ENCODE measurements at places on chromosomes 6 and 20.

DNA sequence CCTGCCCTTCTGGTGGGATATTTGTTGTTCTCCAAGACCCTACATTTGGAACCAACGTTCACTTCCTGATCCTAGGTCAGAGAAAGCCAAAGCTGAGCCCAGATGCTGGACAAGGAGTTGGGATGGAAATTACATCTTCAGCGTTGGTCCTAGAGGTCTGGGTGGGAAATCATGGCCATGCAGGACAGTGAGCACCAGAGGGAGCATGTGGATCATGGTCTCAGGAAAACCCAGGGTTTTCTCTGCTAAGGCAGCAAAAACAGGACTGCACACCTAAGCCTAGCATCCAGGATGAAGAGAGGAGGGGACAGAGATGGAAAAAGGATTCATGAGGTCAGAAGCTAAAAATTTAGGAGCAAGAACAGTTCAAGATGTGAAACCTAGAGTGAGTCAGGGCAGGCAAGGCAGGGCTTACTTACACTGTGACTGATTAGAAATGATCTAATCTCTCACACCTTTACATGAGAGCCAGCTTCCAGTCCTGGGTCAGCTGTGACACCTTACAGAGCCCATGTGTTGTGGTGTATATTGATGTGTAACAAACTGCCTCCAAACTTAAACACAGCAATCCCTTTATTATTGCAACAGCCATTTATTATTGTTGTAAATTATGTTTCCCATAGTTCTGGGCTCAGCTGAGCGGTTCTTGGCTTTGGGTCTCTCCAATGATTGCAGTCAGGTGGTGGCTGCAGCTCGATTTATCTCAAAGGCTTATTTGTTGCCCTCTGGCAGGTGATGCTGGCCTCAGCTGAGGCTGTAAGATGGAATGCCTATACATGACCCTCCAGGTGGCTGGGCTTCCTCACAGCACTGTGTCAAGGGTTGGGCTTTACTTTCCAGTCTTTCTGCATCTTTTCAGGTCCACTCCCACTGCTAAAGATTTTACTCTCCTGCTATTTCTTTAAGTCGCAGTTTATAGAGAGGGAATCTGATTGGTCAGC, 6.5 kb downstream of the C20orf202 start:
- DNase-seq: no peak

DNA sequence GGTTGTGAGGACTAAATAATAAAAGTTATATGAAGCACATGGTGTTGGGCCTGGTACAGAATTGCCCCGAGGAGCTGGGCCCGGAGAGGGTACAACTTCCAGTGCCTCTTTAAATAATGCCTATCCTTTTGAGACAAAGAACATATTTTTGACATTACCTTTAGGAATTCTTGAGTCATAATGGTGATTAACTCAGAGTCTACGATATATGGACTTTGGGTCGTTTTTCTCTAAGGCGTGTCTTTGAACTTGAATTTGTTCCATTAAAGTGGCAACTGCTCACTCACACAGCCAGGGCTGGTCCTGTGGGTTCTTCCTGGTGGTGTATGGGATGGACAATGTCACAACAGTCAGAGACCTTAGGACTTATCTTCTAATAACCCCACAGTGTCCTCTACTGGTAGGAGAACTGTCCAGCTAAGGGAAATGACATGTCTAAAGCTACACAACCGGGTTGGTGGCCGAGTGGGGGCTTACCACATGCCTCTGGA, 106.5 kb downstream of the CDC5L start:
- DNase-seq: no peak

- no peak for DNase-seq
These were observed 183.4 kb upstream of the AKAP12 start for GRCh38 chr6:151056230-151056907.

DNA sequence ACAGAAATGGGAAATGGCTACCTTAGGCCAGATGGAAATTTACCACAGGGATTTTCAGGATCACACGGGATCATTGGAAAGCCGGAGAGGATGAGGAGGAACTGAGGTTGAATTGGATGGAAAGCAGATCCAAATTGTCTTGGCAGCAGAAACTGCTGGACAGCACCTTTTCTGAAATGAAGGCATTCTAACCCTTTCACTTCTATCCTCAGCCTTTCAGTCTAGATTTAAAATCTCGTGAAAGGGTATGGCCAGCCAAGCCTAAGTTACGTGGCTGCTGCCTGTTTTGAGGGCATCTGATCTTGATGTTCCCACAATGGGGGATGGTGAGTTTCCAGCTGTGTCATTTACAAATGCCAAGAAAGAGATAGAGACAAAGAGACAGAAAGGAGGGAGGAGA, 358.2 kb downstream of the KIF16B start:
- no peak for DNase-seq

DNA sequence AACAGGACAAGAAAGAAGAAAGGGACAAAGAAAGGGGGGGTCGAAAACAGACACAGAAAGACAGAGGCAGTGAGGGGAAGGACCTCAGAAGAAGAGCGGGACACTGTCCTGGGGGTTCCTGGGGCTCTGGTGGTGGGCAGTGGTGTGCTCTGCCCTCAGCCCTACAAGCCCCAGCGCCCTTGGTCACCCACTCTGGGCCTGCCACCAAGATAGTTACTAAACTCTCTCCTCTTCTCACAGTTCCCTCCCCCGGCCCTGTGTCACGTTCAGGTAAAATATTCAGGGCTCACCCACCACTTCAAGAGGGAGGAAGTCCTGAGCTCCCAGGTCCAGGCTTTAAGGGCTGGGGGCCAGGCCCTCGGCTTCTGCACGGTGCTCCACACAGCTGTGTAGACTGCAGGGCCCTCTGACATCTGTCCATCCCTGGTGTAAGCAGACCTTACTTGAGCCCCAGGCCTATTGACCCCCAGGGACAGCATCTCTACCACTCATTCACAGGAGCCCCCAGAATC, 87.4 kb downstream of the MRPL14 start:
- no peak for DNase-seq

DNA sequence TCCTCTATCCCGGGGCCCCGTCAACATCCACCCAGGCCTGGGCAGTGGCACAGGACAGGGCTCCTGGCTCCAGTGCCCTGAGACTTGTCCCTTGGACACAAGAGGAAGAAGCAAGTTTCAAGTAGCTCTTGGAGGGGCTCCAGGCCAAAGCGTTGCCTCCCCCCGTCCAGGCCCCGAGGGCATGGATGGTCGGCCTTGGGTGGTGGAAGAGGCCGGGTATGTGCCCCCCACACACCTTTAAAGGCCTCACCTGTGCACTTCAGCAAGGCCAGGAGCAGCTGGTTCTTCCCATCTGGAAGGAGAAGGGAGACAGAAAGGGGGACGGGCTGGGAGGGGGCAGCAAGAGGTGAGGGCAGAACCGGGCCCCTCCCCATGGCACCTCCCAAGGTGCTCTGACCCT, 190.3 kb downstream of the PREX1 start:
- DNase-seq: no peak

GRCh38 chr20:19816386-19816785, 58.3 kb downstream of the RIN2 start:
- DNase-seq: no peak

GRCh38 chr6:36755435-36756348, 58.1 kb downstream of the RAB44 start:
- DNase-seq: no peak

- no peak for DNase-seq
These were observed 179.4 kb downstream of the KIF16B start for GRCh38 chr20:16393836-16394235.

DNA sequence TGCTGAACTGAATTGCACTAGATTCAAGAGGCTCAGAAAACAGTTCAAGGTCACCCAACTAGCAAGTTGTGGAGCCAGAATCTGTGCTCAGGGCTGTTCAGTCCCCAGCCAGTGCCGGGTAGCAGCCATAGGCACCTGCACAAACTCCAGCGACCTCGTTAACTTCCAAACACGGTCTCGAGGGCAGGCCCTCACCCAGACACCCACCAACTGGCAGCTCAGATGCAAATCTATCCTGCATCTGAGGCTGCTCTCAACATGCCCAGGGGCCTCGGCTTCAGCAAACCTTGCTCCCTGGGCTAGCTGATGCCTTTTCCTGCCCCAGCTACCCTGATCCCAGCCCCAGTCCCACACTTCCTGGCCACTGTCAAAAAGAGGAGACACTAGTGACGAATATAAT, 3.7 kb downstream of the JPH2 start:
- no peak for DNase-seq

DNA sequence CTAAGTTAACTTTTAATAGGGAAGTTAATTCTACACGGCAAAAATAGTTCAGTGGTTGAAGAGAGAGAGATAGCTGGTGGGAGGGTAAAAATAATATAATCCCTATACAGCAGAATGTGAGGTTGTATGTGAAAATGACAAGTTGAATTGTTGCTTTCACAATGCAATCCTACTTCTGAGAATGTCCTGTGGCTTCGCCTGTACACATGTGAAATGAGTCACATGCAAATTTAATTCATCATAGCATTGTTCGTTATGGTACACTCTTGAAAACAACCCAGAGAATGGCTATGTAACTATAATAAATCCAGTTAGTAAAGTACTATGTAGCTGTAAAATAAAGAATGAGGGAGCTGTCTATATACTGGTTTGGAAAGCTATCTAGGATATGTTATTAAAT, 46.0 kb upstream of the HINT3 start:
- DNase-seq: no peak

GRCh38 chr6:125791151-125791819, 525 bp downstream of the NCOA7 start:
- no peak for DNase-seq

DNA sequence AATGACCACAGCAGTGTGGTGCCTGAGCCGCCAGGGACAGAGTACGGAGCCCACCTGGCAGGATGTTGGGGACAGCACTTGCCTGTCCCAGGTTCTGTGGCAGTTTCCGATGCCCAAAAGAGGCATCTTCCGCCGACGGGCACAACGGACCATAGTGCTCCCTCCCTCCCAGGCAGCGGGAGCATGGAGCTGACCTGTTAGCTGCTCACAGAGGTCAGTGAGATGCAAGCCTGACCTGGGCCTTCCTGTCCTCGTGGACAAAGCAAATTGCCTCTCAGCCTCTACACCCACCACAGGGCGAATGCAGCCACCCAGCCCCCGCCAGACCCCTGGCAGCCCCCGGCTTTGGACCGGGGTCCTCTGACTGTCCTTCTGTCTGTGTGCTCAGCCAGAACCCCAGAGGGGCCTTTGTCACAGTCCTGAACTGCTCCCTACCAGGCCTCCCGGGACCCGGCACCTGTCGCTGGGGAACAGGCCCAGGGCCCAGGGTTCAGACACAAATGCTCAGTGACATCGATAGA, 16.2 kb upstream of the FRMD1 start:
- DNase-seq: no peak

GRCh38 chr20:47574616-47575364, 73.1 kb downstream of the NCOA3 start:
- DNase-seq: no peak

GRCh38 chr20:7378864-7379605, 561.2 kb downstream of the HAO1 start:
- no peak for DNase-seq

- no peak for DNase-seq
These were observed 1202.0 kb upstream of the ADGRB3 start for GRCh38 chr6:67433124-67433523.

DNA sequence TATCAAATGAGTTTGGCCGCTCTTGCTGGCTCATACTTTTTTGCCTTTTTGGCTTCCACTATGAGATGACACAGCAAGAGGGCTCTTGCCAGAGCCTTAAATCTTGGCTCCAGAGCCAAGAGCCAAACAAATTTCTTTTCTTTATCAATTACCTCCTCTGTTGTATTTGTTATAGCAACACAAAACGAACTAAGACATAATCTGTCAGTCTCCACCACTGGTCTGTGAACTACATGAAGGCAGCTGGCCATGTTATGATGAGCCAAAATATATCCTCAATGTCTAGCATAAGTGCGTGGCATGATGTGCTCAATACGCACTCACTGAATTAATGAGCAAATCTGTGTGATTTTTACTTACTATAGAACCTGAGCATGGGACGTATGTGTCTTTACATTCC, 220.0 kb upstream of the ZNF217 start:
- DNase-seq: no peak

Measured in activated naive CD4-positive, alpha-beta T cell (primary cell).